ENCODE measurements at places on chromosomes 13 and 19.

- DNase-seq: no peak
These were observed 188.5 kb upstream of the ARGLU1 start for GRCh38 chr13:106756446-106756845.

DNA sequence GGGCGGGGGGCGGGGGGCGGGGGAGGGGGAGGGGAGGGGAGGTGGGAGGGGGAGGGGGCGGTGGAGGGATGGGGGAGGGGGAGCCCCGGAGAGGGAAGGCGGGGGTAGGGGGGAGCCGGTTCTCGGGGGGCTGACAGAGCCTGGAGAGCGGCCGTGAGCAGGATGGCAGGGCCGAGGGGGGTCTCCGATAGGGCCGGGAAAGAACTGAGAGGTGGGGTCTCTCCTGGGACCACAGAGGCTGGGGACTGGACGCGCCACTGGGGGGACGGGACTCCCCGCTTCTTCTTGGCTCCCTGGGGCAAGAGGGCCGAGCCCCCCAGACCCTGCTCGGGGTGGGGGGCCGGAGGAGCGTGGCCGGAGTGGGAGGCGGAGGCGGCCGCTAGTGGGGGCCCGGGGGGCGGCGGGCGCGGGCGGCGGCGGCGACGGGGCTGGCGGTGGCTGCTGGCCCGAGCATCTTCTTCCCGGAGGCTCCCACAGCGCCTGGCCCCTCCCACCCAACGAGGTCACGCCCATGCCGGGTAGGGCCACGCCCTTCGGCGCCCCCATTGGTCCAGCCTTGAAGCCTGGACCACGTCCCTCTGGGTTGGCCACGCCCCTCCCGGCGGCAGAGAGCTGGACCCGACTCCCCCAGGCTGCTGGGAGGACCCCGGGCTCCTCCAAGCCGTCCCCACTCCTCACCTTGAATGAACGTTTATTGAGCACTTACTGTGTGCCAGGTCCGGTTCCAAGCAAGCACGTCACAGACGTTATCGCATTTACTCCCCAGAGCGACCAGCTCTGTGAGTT lies at the start of gene NOVA2:
Gene NOVA2 (minus strand): TSS at position 313 of the 786 bp plus-strand sequence. CDS start 514 bp downstream, outside the sequence.
- DNase-seq: no peak

- no peak for DNase-seq
These were observed 407.8 kb downstream of the COG6 start for GRCh38 chr13:40063278-40063698.

DNA sequence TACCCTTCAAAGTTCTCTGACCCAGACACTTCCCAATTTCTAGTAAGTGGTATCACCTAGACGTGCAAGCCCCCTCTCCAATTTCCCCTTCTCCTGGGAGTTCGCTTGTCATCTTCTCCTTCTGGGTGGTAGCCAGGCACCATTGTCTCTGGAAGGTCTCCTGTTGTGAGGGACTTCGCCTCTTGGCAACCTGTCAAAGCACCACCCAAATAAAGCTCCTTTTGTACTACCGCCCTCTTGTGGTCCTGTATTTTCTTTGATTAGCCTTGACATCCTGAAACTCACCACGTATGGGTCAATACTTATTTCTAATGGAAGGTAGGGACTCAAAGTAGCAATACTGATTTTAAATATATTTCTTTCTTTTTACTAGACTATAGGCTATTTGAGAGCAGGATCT lies 8.2 kb downstream of the GPC5 start:
- no peak for DNase-seq

DNA sequence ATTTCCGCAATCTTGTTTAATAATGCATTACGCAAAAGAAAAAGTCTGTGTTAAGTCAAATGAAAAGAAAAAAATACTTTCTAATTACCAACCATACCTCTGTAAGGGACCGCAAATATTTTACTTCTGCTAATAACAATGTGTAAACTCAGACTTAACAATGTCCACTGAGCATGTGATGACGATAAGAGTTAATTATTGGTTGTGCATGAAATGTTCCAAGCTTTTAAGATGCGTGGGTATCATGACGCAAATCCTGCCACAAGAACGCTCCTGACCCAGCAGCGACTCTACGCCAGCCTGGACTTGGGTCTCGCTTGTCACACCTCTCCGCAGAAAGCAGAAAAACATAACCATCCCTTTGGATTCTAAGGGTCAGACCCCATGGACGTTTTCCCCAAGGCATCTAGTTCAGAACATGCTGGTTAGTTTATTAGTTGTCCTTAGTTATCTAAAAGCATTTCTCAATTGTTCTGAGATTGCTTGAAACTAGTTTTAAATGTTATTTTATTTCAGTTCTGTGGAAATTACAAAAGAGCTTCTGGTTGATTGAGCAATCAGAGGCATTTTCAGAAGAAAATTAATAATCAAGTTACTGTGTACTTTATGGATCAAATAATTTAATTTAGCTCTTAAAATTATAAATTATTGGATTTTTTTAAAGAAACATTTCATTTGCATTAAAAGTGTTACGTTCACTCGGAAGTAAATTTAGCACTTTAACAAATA lies 779.9 kb upstream of the ARGLU1 start:
- DNase-seq: no peak

- peak; percentile 14 for DNase-seq
These were observed 50.9 kb upstream of the TPM4 start for GRCh38 chr19:16025108-16026101.

GRCh38 chr19:9289231-9289884 lies 20.3 kb downstream of the ZNF699 start:
- no peak for DNase-seq

GRCh38 chr19:37309834-37310575 lies 60.9 kb upstream of the ZNF527 start:
- DNase-seq: no peak

- DNase-seq: no peak
These were observed 5.0 kb downstream of the LILRB2 start for GRCh38 chr19:54275951-54276350.

DNA sequence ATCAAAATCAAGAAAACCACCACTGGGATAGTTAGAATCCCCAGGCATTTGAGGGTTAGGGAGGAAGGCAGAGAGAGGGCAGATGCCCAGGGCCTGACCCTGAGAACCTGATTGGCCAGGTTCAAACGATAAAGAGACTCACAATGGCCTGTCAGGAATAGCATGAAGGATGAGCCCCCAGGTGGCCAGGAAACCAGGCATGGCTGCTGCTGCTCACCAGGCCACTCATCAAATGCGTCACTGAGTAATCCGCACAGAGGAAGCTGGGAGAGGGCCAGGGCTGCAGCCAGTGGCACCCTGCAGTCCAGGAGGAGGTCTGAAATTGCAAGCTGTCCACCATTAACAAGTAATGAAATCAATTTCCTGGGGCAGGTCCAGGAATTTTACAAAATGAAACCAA lies 111.3 kb downstream of the KATNAL1 start:
- no peak for DNase-seq

- DNase-seq: no peak
These were observed 26.1 kb downstream of the ZMYM2 start for GRCh38 chr13:19984430-19985218.

DNA sequence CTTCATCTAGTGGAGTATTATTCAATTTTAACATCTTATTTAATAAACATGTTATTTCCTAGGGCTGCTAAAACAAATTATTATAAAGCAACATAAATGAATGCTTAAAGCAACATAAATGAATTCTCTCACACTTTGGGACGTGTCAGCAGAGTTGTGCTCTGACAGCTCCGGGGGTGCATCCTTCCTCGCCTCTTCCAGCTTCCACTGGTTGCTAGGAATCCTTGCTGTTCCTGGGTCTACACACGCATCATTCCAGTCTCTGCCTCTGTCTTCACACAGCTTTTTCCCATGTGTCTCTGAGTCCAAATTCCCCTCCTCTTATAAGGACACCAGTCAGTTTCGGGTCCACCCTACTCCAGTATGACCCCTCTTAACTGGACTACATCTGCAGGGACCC lies 21.6 kb upstream of the SPATA13 start:
- no peak for DNase-seq

Measured in AG04449 (cell line).